ENCODE measurements at places on chromosomes 16 and 17. TPM values are rescaled to one million over a fixed set of nuclear protein-coding genes. Genes with fewer than 3 reads are reported as not detected.

GEMIN4 gene
- total RNA-seq: 25.1 TPM

TMEM100 gene
- 18.2 TPM for total RNA-seq

TMEM235 gene
- not detected for total RNA-seq

DNA sequence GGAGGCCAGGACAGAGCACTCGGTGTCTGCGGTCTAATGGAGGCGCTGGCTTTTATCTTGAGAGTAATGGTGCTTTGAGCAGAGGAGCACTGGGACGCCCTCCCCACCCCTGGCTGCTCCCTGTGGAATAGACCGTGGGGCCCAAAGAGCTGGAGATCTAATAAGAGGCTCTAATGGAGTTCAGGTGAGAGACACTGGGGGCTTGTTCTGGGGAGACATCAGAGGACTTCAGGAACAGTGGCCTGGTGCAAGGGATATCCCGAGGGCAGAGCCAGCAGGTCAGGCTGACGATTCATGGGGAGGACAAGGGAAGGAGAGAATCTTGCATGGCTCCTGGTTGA is 9.5 kb upstream of the KRT19 start:
- no peak for DNase-seq

GRCh38 chr16:89412811-89413210 is 77.5 kb downstream of the ANKRD11 start:
- no peak for DNase-seq

DNA sequence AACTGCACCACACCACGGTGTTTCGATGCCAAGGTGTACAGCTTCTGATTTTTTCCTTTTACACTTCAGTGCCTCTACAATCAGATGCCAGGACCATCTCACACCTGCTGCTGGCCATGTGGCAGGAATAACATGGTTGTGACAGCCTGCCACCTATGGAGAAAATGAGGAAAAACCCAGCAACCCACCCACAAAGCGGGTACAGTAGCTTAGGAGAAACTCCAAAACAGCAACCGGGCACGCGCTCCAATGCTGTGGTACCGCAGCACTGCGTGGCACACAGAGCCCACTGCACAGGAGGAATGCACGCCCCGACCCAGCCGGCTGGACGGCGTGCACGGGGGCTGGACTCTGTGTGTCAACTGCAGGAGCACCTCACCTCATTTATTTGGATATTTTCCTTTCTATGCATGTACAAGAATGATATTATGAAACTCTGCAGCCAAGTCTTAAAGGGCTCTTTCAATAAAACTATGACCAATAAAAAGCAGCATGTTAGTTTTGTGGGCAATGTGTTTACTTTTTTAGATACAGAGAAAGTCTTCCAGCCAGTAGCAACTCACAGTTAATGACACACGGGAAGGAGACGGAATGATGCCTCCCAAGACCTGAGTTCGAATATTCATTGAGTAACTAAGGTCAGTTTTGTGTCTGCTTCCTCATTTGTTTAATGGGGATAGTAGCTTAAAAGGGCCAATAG is 45.9 kb downstream of the MAP1LC3B start:
- no peak for DNase-seq

- DNase-seq: peak; percentile 48
These were observed 457 bp downstream of the CHTF8 start for GRCh38 chr16:69131839-69132423.

GRCh38 chr17:33390479-33391176 is 97.5 kb upstream of the ASIC2 start:
- no peak for DNase-seq

DNA sequence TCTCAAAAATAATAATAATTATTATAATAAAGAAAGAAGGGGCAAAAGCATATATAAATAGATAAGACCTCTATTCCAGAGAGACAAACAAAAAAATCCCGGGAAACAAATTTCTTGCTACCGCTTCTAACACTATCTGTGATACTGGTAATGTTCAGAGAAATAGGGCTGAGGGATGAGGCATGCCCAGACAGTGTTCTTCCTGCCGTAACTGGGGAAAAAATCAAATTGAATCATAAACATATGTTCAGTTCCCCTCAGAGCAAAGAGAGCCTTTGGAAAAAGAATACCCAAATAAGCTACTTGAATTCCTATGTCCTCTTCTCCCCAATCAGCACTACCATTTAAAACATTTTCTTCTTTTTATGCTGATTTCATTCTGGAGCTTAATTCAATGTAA is 688.0 kb downstream of the KCNJ2 start:
- no peak for DNase-seq

GRCh38 chr17:75480281-75480680 is 23.8 kb downstream of the TMEM94 start:
- DNase-seq: no peak

GRCh38 chr16:24538756-24539294 is 541 bp upstream of the RBBP6 start:
- no peak for DNase-seq

Measured in mucosa of gallbladder (tissue), 1 donor.